Substantia nigra (tissue), 51 donors: ENCODE measurements at places on chromosomes 2 and 18.
A peak's percentile ranks its signal among the peaks of the same experiment; 100 is the strongest.

- no peak for DNase-seq
Measured at GRCh38 chr2:237864444-237864931, 5.1 kb downstream of the RAMP1 start.

GRCh38 chr2:216194561-216194960 is 85.4 kb downstream of the XRCC5 start:
- no peak for DNase-seq

DNA sequence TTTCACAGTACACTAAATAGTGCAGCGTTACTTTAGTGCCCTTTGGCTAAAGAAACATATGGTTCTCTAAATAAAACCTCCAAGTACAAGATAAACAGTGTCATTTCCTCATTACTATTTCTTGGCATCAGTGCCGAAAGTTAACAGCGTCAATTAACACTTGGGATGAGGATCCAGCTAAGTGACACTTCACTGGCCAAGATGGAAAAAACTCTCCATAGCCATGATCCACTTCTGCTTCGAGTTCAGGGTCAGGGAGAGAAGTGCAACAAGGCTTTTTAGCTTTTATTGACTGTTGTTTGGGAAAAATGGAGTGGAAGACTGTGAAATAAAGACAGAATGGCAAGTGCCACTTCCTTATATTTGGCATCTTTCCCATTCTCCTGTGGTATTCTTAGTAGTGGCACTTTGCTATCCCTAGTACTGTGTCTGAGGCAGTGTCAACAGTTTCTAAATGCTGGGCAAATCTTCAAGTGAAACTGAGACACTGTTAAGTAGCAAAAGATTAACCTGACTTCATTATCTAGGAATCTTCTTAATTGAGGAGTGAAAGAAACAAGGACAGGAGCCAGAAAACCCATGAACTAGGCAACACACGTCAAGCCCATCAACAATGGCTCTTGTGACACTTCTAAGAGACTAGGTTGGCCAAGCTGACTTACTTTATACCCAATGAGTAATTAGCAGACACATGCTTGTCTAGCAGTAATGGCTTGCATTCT is 222.5 kb upstream of the SESTD1 start:
- DNase-seq: no peak

DNA sequence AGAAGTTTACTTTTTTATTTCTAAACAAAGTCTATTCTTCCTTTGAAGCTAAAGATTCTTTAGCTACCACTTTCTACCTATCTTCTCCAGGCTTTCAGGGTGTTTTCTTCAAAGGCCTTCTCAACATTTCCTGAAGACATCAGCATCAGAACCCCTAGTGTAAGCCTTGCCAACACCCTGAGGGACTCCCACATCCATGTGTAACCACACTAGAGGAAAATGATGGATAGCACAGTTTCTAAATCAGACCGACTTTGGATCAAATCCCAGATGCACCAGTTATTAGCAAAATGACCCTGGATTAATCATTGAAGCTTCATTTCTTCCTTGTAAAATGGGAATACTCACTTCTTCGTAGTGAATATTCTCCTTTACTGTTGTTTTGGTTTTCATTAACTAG is 4.7 kb upstream of the TTN start:
- DNase-seq: no peak

DNA sequence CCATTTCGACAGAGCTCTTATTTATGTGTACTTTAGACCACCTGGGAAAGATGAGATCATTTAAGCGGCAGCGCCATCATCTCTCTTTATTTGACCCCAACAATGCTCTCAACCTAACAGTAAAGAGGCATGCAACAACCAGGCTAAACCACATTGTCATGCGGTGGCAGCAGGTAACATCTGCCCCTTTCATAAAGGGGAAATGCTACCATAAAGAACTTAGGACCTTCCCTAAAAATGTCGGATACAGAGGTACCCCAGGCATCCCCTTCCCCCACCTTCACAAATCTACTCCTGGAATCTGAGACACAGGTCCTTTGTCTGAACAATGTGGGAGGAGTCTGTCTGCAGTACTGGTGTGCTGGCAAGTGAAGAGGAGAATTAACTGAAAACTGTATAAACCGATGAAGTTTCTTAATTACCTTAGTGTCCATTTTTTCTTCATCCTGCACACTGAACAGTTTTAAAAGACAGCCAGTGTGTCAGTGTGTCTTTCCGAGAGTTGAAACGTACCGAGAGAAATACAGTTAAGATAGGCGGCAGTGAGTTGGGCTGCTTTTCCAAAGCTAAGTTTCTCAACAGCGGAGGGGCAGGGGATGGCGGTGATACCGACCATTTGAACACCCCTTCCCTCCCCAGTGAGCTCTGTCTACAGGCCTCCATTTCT is 1.9 kb downstream of the MEX3C start:
- DNase-seq: peak; percentile 40

DNA sequence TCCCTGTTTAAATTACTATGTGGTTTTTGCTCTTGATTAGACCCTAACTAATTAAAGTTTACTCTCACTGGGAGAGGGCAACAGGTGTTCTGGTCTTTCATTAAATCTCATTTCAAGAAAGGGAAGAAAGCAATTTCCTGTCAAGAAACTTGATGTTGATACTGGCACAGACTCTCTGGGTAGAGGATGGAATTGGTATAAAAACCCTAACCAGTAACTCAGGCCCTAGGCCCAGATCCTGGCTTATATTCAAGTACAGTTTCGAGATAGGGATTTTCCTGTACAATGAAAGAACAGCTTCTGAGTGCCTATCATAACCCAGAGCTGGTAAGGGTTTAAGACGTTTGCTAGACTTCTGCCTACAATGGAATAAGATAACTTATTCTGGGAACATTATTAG is 61.6 kb upstream of the ACYP2 start:
- no peak for DNase-seq

DNA sequence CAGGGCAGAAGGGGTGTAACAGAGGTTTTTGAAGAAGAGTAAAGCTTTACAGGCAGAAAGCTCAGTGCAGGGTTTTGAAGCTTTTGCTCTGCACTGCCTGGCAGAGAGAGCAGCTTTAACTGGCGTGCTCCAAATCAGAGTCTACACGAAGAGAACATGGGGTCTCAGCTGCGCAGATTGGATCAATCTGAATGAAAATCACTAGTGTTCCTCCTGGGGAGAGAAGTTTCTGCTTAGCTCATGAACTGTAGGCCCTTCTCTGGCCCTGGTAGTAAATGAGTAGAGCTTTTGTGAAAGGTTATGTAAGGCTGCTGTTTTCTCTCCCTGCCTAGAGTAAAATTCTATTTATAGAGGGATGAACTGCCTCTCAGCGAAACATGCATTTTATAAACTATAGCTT is 13.6 kb downstream of the DCC start:
- DNase-seq: no peak

DNA sequence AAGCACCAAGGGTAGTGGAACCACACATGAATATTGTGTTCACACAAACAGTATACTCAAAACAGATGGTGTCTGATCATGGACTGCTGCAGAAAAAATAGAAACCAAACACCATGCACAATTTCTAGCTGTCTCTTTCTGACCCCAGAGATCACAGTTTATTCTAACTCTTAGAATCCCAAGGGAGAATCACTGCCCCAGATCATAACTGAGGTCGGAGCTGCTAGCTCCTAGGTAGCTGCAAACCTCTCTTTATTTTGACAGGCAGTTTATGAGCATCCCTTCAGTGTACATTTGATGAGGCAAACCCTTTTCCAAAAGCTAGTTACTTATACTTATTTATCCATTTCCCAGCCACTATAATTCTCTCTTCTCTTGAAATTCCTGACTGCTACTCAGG is 439.1 kb upstream of the HNMT start:
- DNase-seq: no peak

DNA sequence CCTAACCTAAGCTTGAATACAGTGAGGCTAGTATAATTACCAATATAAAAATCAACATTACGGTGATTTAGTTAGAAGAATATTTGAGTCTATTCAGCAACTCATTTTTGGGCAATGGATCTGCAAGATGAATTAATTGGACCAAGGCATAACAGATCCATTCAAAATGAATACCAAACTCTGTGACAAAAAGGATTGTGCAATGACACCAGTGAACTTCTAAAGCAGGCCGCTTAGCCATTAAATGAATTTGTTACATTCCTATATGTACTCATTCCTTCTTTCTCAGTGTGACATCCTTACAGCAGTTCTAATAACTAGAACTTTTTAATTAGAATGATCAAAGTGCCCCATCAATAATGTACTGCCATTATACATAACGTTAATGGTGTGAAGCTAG is 44.3 kb downstream of the ZC3H15 start:
- DNase-seq: no peak

GRCh38 chr2:70141212-70141901 is 49.5 kb downstream of the C2orf42 start:
- DNase-seq: no peak

- DNase-seq: no peak
Measured at GRCh38 chr18:30908381-30908780, 134.2 kb downstream of the DSC3 start.

DNA sequence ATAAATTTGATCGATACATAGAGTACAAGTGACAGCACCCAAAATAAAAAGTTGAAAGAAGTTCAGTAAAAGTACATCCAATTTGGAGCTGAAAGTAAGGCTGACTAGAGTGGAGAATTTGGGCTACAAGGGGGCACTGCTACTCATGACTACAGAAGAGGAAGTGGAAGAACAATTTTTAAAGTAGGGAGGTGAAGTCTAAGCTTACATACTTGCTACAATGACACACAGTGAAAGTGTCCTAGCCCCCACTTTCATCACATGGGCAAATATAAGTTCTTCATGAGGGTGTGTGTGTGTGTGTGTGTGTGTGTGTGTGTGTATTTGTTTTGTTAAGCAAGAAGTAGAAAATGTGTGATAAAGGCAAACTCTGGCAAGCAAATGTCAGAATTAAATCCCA is 45.7 kb downstream of the MAP3K2 start:
- no peak for DNase-seq

- no peak for DNase-seq
Measured at GRCh38 chr2:200184748-200185627, 121.5 kb upstream of the SPATS2L start.

DNA sequence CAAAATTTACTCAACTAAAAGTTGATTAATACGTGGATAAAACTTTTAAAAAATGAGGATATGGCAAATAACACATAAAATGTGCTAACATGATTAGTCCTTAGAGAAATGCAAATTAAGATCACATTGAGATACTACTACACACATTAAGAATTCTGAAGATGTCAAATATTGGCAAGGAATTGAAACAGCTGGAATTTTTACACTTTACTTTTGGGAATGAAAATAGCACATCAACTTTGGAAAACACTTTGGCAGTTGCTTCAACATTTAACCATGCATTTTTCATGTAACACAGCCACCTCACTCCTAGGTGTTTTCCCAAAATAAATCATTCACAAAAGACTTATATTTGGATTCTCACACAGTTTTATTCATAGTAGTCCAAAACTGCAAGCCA is 687.9 kb upstream of the SETBP1 start:
- DNase-seq: no peak

DNA sequence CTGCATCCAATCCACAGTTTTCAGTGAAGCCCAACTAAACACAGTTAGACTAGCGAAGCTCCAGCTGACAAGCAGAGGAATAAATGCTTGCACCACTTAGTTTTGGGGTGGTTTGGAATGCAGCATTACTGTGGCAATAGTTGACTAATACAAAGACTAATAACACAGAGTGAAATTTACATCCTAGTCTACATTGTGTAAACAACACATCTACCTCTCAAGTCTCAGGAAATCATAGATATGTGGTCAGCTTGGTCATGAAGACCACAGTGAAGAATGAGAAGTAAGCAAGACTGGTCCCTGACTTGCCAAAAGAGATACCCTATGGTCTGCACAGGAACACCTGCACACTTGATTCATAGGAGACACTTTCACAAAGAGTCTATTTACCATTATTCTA is 155.1 kb upstream of the TANK start:
- no peak for DNase-seq

- DNase-seq: no peak
Measured at GRCh38 chr18:39681061-39681460, 2115.5 kb upstream of the CELF4 start.

- no peak for DNase-seq
Measured at GRCh38 chr2:217703999-217704398, 298.8 kb downstream of the TNS1 start.

GRCh38 chr2:167814881-167815718 is 432.3 kb downstream of the STK39 start:
- DNase-seq: no peak

- no peak for DNase-seq
Measured at GRCh38 chr2:25380586-25381375, 39.1 kb upstream of the DNMT3A start.

DNA sequence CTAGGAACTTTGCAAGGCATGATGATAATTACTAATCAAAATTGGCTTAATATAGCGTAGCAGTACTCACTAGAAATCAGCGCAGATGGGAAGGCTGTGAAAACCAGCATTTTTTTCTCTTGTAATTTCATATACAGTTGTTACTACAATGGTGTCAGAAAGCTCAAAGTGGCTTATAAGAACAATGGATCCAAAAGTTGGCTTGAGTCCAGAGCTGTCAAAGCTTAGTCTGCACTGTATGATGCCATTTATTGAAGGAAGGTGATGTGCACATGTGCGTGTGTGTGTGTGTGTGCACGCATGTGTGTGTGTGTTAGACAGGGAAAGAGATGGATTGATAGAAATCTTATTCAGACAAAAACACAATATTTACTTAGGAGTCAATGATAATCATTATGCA is 341.3 kb downstream of the TGIF1 start:
- DNase-seq: no peak

GRCh38 chr2:10438688-10439087 is 9.4 kb downstream of the ODC1 start:
- no peak for DNase-seq

DNA sequence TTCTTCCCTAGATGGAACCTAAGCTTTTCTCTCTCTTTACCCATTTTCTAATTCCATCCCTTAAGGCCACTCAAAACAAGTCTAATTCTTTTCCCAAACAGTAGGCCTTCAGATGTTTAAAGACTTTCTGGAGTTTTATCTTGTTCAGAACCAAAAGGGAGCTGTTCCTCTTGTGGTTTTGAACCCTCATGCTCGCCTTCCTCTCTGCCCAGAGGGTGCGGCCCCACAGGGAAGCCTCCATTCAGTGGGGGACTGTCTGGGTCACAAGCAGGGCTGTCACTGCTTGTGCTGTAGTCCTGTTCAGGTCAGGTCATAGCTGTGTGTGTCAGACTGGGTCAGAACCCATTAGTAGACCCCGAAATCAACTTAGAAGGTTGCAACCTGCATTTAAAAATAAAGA is 56.5 kb downstream of the TET3 start:
- no peak for DNase-seq

- DNase-seq: no peak
Measured at GRCh38 chr2:30933496-30933895, 126.2 kb upstream of the CAPN13 start.

- no peak for DNase-seq
Measured at GRCh38 chr2:204486805-204487204, 58.5 kb upstream of the PARD3B start.

- no peak for DNase-seq
Measured at GRCh38 chr2:11629215-11629614, 40.8 kb downstream of the NTSR2 start.

DNA sequence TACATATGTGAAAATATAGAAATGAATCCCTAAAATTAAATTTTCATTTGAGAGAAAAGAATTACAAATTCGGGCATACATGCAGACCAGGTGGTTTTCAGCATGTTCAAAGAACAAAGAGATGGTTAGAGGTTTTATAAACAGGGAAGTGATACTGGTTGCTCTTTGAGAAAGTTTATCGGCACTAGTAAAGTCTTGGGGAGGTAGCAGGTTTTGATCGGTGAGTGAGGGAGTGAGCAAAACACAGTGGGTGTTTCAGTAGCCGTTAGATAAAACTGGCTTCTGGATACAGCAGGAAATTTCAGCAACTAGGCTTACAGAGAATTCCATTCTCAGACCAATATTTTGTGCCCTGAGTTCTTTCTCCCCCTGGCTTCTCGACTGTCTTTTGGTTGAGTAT is 51.1 kb downstream of the DSC3 start:
- DNase-seq: no peak
